ENCODE measurements at places on chromosomes 7 and 10.

GRCh38 chr7:50146692-50147091 is 53.6 kb upstream of the ZPBP start:
- DNase-seq: no peak

GRCh38 chr7:29192811-29193210 is 1.8 kb upstream of the CHN2 start:
- DNase-seq: no peak

GRCh38 chr10:101595591-101596433 is 7.7 kb downstream of the DPCD start:
- DNase-seq: no peak

- DNase-seq: peak; percentile 1
These were observed 873.9 kb downstream of the GRID1 start for GRCh38 chr10:85492684-85493083.

DNA sequence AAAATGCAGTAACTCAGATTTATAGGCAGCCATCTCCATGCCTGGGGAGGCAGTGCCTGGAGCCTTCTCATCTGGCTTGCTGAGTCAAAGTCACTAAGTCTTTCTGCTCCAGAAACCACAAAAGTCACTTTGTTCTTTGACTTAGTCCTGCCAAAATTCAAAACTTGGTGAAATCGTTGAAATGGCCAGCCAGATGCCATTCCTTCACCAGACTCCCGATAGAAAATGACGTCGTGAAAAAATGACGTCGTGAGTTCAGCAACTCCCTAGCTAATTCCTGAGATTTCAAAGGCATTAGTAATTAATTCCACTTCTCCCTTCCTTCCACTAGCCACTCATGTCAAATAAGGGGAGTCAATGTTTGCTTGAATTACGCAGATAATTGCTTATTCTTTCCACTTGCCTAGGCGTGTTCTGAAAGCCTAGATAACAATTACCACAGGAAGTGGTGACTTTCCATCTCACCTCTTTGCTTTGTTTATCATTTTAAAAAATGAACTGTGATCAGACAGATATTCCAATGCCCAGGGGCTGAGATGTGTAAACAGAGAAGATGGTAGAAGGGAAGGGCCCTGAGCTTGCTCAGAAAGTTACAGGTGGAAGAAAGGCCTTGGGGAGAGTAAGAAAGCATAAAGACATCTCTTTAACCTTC is 48.5 kb upstream of the OSBPL3 start:
- peak; percentile 87 for DNase-seq

DNA sequence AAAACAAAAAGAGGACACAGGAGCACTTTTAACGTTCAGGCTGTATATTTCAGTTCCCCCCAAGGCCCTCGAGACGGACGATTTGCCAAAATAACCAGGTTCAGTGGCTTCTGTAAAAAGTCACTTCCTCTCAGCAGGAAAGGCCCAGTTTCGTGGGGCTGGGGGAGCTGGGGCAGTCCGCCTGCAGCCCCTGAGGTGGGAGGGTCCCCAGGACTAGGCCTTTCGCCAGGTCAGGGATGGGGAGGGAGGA is 28.8 kb downstream of the WDR86 start:
- DNase-seq: no peak

DNA sequence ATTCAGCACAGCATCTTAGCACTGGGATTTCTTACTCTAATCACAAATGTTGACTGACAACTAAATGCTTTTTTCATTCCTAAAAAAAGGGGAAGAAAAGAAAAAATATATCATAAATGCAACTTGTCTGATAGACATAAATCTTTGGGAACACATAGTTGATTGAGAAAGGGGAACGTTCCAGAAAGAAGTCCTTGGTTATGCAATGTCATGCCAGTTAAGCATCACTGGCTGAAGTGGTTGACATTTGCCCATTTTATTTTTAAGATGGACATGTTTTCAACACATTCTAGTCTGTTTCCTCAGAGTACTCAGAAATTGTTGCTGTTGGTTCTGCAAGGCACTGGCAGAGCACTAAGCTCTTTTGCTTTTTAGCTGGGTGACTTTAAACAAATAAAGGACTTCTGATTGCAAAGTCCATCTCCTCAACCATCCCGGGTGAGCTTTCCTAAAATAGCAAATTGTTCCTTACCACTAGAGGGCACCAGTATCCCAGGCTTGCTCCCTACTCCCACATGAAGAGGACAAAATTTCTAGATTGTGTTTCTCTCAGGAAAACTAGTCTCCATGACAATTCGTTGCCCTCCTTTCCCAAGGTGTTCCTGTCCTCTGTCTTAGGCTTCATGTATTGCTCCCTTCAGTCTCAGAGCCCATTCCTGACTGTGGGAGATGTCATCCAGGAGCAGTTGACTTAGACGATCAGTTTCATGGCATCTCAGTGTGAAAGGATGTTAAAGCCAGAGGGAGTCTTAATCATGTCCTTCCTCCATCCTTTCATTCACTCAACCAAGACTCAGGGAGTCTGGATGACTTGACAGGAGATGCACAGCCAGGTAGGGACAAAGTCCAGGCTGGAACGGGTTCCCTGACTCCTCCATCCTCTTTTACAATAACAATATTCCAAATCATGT is 23.9 kb downstream of the OPALIN start:
- DNase-seq: no peak

DNA sequence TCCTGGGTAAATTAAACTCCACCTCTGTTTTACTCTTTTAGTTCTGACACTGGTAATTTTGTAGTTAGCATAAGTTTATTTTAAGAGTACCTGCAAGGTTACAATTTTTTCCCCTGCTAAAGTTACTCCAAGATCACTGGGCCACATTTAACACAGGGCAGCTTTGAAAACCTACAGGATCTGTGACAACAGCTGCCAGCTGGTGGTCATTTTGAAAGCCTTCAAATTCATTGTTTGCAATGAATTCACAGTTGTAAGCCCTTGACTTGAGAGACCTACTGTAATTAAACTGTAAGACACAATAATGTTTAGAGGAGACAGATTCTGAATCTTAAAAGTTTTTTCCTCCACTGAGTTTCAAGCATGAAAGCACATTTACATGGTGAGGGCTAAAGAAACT is 129.6 kb downstream of the CNOT4 start:
- no peak for DNase-seq

DNA sequence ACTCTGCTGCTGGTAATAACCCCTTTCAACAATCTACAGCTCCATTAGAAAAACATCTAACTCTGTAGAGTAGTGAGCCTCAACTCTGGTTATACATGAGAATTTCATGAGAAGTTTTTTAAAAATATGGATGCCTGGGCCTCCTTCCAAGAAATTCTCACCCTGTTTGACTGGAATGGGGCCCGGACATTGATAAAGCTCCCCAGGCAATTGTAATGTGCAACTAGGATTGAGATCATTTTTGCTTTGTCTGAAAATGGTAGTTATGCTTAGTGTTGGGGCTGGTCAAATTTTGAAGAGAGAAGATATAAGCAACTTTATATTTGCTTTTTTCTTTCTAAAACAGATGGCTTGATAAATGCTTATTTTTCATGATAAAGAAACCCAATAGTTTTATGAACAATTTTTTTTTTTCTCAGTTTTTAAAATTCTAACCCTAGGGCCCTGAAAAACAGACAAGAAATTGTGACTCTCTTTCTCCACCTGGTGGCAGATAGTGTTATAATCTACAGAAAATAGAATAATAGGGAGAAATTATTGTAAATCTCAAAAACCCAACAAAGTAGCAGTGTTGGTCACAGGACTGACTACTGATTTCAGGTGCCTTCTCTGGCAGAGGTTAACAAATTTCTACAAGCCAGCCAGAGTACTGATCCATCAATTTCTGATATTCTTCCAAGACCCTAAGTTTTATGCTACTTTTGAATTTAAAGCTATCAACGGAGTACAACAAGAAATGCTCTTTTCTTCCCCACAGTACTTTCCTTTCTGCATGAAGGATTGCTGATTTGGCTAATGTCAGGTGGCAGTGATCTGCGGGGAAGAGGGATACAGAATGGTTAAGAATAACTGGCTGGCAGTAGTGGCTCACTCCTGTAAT is 174.8 kb downstream of the DKK1 start:
- DNase-seq: no peak

GRCh38 chr10:46104071-46104585 is 58.1 kb upstream of the MSMB start:
- no peak for DNase-seq

GRCh38 chr10:9823268-9823930 is 1194.3 kb upstream of the CELF2 start:
- no peak for DNase-seq

DNA sequence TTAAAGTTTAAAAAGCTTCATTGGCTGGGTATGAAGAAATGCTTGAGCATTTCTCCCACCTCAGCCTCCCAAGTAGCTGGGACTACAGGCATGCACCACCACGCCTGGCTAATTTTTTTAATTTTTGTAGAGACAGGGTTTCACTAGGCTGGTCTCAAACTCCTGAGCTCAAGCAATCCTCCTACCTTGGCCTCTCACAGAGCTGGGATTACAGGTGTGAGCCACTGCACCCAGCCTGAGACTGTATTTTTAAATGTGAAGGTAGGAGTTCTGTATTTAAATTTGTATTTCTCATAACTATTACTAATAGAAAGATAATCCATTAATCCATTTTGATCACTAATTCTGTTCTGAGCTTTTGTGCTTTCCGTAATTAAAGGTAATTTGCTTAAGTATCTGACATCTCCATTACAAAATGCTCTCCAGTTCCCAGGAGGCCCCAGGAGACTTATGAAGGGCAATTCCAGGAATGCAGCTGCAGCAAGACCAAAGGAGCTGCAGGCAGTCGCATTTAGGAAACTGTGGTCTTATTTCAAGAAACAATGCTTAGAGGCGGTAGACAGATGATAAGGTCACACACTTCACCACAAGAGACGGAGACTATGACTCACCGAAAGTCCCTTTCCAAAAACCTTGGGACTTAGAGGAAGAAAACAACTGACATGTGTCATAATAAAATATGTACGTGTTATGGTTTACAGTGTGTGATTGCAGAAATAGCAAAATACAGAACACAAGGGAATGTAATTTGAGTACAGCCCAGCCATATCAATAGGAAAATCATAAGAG is 23.3 kb downstream of the YAE1 start:
- DNase-seq: no peak

DNA sequence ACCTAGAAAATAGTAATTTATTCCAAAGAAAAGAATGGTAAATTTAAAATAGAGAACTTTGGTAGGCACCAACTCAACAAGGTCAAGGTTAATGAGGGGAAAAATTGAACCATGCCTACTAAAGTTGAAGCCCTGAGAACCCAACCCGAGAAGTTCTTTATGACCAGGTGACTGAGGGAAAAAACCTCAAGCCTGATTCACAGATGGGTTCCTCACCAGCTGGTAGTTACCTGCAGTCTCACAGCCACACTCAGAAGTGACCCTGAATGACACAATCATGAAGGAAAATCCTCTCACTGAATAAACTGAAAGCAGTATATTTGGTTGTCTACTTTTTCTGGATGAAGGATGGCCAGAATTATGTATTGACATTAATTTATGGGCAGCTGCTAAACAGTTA is 7.0 kb downstream of the C10orf67 start:
- DNase-seq: no peak

- no peak for DNase-seq
These were observed 58.4 kb upstream of the MACROH2A2 start for GRCh38 chr10:69994262-69994661.

- peak; percentile 26 for DNase-seq
These were observed 75.2 kb downstream of the CLEC2L start for GRCh38 chr7:139598642-139599041.

DNA sequence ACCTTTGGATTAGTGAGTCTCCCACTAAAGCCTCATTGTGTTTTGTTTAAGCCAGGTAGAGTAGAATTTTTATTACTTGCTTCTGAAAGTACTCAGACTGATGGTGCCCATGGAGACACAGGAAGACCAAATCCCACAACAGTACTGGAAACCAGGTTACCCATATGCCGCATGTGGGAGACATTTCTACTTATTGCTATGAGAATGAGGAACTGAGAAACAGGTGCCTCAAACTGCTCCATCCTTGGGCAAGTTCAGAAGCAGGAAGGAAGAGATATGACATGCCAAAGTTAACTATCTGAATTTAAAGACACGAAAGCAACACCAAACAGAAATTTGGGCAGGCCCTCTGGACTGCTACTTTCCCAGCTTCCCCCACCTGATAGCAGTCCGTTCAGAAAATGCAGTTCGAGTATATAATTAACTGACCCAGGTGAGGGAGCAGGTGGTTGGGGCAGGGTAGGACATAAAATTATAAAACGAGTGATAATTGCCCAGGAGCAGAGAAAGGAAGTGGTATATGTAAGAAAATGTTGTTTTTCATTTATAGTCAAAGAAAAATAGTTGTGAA is 382.3 kb upstream of the MTPN start:
- DNase-seq: no peak

GRCh38 chr7:15764851-15765382 is 78.4 kb upstream of the MEOX2 start:
- no peak for DNase-seq

DNA sequence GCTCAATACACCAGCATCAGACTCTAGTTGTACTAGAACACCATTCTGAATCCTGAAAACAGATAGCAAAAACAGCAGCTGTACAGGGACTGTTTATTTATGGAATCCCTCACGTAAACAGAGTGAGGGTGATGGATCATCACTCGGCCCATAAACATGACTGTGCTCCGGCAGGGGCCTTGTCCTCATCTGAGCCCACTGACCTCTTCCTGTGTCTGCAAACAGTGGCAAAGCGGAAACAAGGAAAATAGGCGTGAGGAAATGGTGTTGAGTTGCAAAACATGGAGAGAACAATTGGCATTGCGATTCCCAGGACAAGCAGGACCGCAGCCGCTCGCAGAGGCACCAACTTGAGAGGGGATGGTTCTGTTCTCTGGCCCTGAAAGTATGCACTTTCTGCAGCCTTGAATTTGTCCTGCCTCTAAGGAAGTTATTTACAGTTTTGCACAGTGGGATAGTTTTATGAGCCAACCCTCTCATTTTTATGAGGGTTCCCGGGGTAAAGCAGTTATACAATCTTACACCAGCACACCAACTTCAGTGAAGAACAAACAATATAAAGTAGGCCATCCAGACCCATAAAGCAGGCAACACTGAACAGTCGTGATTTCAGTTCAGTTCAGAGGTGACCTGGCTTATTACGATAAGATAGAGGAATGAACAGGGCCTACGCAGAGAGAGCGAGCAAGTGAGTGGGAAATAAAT is 248.0 kb upstream of the FZD8 start:
- no peak for DNase-seq

DNA sequence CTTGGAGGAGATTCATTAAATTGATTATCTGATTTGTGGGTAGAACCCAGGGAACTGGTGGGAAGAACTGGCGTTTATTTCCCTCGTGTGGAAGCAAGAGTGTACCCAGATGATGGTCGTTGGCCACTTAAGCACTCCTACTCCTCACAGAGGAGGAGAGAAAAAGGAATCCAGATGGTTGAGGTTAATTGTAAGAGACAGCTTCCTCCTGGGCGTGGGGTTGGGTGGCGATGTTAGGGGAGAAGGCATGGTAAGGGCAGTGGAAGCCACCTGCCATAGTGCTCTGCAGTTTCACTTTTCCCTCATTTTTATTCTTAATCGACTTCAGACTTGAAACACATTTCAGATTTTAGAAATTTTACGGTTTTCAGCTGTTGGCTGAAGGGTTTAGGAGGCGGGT is 104.1 kb downstream of the DOCK1 start:
- no peak for DNase-seq

All from NCI-H1417 treated with DMSO at 0.1 percent for 48 hours (cell line).